ENCODE measurements at places on chromosomes 11 and 22. TPM values are rescaled to one million over a fixed set of nuclear protein-coding genes. Genes with fewer than 3 reads are reported as not detected.

GRCh38 chr11:71298016-71298550, 45.7 kb upstream of the SHANK2 start:
- no peak for DNase-seq

- no peak for DNase-seq
Observed at GRCh38 chr11:538431-539051, 1.2 kb downstream of the LRRC56 start.

GRCh38 chr11:35380603-35381002, 38.8 kb downstream of the SLC1A2 start:
- DNase-seq = no peak

- DNase-seq = no peak
Observed at GRCh38 chr11:128911239-128911638, 20.1 kb downstream of the KCNJ5 start.

- no peak for DNase-seq
Observed at GRCh38 chr22:22666307-22667091, 22.1 kb downstream of the GGTLC2 start.

GRCh38 chr22:25950111-25950510, 208.1 kb downstream of the MYO18B start:
- DNase-seq = no peak

- DNase-seq = no peak
Observed at GRCh38 chr11:106770489-106771085, 247.7 kb downstream of the GUCY1A2 start.

- DNase-seq = no peak
Observed at GRCh38 chr11:110317516-110317932, 21.1 kb upstream of the RDX start.

DNA sequence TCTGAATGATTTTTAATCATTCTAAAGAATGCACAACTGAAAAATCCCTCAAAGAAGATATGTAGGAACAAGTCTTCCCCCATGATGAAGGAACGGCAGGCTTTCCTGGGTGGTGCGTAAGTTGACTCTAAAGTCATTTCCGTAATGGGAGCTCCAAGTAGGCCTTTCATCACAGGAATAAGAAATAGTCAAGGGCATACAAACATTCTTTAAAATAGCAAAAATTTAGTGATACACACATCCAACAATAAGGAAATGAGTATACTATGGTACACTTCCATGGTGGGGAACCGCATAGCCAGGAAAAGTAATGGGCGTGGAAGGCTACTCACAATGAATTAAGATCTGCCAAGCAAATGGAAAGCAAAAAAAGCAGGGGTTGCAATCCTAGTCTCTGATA, 10.7 kb downstream of the CD59 start:
- DNase-seq = no peak

GRCh38 chr11:117058761-117059261, 39.4 kb downstream of the SIK3 start:
- DNase-seq = no peak

DNA sequence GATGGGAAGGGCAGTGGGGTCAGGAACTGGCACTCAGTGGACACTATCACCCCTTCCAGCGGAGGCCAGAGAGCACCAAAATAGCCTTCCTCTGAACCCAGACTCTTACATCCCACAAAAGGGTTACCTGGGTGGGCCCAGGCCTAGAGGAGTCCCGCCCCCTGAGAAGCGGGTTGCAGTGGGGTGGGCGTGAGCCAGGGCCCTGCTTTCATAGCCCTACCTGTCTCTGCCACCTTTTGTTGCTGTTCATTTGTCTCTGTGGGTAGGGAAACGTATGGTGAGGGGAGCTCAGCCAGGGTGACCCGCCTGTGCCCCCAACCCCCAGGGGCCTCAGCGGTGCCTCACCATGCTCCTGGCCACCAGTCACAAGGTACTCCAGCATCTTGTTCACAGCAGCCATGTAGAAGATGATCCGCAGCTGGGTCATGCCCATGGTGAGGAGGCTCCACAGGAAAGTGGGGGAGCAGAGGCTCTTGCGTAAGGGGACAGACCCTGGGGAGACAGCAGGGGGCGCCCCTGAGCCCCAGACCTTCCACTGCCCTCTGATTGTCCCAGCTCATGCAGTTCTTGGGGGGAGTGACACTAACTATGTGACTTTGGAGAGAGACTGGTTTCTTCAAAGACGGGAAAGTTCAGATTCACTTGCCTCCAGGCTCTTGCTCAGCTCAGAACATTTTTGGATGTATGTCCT, 24.0 kb downstream of the SLC43A1 start:
- peak; percentile 44 for DNase-seq

DNA sequence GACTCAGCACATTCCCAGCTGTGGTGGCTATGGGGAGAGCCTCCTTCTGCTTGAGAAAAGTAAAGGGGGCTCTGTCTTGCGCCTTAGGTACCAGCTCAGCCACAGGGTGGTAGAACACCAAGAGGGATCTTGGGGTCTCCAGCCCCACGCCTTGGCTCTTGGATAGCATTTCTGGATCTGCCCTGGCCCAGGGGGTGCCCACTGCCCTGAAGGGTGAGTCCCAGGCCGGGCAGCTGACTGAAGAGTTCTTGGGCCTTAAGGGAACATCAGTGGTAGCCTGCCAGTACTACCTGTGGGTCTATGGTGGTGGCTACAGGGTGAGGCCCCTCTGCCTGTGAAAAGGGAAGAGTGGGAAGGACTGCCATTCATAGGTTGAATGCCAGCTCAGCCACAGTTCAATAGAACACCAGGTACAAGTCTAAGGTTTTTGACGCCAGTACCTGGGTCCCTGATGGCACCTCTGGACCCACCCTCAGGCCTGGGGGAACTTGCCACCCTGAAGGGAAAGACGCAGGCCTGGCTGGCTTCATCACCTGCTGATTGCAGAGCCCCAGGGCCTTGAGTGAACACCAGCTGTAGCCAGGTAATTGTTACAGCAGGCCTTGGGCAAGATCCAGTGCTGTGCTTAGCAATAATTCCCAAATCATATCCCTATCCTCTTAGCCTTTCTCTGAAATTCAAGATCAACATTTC, 3.9 kb downstream of the CWF19L2 start:
- DNase-seq = no peak

GRCh38 chr11:89529626-89530380, 38.6 kb upstream of the NOX4 start:
- DNase-seq = no peak

- no peak for DNase-seq
Observed at GRCh38 chr11:7538031-7538430, 24.2 kb downstream of the PPFIBP2 start.

DNA sequence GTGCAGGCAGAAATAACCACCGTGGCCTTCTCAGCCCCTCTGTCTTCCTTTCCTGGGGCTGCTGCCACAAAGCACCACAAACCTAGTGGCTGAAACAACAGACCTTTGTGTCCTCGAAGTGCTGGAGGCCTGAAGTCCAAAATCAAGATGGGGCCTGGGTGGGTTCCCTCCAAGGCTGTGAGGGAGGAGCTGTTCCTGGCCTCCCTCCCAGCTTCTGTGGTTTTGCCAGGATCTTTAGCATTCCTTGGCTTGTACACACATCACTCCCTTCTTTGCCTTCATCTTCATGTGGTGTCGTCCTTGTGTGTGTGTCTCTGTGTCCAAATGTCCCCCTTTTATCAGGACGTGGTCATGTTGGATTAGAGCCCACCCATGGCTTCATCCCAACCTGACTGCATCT, 29.0 kb upstream of the PARVG start:
- no peak for DNase-seq

GRCh38 chr11:95121698-95122097, 32.1 kb downstream of the ENDOD1 start:
- DNase-seq = no peak

- no peak for DNase-seq
Observed at GRCh38 chr22:29479417-29480261, at the start of gene NEFH. TSS of gene NEFH (plus strand) at chr22:29480218. CDS start at chr22:29480263, 45 bp downstream.

DNA sequence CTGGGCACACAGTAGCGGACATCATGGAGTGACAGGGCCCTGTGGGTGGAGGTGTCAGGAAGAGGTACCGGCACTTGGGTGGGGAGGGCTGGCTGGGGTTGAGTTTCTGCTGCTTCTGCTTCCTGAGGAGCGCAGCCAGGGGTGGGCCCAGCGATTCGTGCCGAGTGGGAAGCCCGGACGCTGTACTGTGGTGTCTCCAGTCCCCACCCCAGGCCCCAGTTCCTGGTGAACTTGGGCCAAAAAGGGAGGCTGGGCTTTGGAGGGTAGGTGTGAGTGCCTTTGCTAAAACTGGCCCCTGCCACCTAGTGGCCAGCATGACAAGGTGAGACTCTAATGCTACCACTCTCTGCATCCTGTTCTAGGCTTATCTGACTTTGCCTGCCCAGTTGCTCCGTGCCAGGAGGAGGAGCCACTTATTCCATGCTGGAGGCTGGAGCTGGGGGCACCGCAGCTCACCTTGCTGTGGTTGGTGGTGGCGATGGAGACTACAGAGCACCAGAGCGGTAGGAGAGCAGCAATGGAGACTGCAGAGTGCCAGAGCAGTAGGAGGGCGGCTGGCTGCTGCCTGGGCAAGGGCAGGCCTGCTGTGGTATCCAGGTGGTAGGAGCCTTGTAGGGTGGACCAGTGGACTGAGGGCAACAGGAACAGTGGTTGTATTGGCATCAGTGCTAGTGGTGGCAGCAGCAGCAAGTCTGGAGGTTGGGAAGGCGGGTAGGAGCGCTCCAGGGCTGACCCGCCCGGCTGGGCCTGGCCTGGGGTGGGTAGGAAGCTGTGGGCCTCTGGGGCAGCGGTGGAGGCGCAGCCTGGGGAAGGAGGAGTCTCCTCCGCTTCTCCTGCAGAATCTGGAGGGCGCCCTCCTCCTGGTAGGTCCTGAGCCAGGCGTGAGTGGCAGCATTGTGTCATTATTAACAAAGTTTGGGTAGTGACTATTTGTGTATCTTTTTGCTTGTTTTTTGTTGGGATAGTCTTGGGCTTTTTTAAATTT, 2.2 kb upstream of the RFPL2 start:
- no peak for DNase-seq

- DNase-seq = no peak
Observed at GRCh38 chr11:78773077-78773476, 198.4 kb upstream of the NARS2 start.

The BDNF gene
- not detected for total RNA-seq

The FOLH1 gene
- total RNA-seq = not detected

The MIAT gene
- 11.4 TPM for total RNA-seq

The RAPSN gene
- total RNA-seq = 0.46 TPM

The SNX32 gene
- total RNA-seq = 0.52 TPM

The SLC5A4 gene
- total RNA-seq = not detected

The MCHR1 gene
- not detected for total RNA-seq

Measured in activated T-cell treated with anti-CD3 and anti-CD28 coated beads, Interleukin-2, amount 50 U/mL, for 4 hours (primary cell).